ENCODE measurements at places on chromosomes 4 and X. TPM values are rescaled to one million over a fixed set of nuclear protein-coding genes. Genes with fewer than 3 reads are reported as not detected.
A peak's percentile ranks its signal among the peaks of the same experiment; 100 is the strongest.

GRCh38 chrX:71099736-71100135 is 4.1 kb downstream of the FOXO4 start:
- no peak for DNase-seq

- no peak for DNase-seq
These were observed 94.8 kb downstream of the RNF150 start for GRCh38 chr4:141038428-141038827.

- DNase-seq, result no peak
These were observed 34.5 kb upstream of the HGFAC start for GRCh38 chr4:3407171-3407771.

DNA sequence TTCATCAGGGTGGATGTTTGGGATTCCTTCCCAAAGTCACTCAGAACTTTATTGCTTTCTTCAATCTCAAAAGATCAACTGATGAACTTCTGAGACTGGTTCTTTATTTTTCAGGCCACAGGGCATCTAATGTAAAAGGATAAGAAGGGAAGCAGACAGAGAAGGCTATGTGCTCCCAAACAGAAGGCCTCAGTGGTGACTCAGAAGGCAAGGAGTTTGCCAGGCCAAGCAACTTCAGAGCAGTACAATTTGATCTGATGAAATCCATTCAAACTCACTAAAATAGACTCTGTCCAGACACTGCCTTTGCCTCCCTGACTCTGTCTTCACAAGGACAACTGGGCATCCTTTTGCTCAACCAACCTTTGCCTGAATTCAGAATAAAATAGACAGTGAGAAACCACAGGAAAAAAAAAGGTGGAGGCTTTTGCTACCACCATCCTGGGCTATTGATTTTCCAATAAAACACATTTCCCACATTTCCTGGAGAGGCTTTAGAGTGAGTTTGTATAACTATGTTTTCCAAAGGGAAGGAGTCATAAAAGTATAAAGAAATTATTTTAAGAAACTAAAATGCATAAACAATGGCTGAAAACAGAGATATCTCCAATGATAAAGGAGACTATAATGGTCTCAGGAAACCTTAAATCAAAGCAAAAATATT is 55.2 kb downstream of the ARHGEF6 start:
- DNase-seq, result no peak

- no peak for DNase-seq
These were observed 572.5 kb upstream of the AADAT start for GRCh38 chr4:170662250-170662649.

- no peak for DNase-seq
These were observed 1344.3 kb upstream of the ADGRL3 start for GRCh38 chr4:59855630-59856352.

GRCh38 chrX:101417981-101418841 is 10.2 kb downstream of the HNRNPH2 start:
- DNase-seq, result peak; percentile 74

DNA sequence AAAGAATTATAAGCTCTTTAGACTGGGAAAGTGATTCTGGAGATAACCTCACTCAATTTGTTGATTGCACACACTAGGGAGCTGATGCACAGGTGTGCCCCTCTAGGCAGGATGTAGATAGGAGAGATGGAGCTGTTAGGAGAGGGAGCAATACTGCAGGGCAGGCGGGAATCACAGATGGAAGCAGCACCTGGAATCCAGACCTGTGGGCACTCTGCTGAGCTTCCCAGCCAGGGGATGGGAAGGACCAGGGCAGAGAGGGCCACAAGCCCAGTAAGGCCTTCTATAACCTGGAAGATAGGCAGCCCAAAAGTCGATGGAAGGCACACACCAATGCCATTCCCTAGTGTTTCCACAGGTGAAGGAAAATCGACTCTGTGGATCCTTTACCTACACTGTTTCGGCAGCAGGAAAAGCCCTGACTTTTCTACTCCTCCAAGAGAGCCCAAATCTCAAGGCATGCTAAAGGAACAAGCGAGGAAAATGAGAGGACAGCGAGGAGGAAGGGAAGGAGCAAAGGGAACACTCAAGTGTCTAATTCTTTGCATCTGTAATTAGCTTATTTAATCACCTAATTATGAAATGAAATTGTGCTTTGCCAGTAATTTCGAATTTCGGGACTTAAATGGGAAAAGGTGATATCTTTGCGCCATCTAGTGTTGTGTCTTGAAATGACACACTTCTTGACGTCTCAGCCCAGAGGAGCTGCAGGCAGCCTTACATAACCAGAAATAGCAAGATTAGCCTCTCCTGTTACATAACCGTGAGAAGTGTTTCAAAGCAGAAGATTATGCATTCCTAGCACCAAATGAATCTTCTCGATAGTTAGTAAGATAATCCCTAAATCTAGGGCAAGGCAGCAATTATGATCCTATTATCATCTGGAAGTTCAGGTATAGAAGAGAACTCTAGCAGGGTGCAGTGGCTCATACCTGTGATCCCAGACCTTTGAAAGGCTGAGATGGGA is 31.0 kb upstream of the TLR3 start:
- DNase-seq, result peak; percentile 73

- DNase-seq, result no peak
These were observed 3.9 kb downstream of the TFDP3 start for GRCh38 chrX:133214301-133214700.

GRCh38 chr4:112290341-112290740 is 4.6 kb upstream of the TIFA start:
- DNase-seq, result no peak

DNA sequence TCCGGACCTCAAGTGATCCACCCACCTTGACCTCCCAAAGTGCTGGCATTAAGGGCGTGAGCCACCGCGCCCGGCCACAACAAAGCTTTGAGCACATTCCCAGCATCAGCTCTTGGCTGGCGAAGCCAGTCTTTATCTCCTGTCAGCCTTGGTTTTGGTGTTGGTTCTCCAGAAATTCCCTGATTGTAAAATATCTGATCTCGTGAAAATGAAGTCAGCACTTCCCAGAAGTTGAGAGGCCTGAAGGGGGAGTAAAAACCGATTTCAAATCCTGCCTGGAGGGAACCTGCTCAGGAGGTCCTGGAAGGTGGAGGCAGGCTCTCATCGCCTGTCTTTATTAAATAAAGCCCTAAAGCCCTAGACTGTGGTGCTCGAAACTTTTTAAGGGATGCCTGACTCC is 33.6 kb downstream of the PTTG2 start:
- DNase-seq, result no peak

DNA sequence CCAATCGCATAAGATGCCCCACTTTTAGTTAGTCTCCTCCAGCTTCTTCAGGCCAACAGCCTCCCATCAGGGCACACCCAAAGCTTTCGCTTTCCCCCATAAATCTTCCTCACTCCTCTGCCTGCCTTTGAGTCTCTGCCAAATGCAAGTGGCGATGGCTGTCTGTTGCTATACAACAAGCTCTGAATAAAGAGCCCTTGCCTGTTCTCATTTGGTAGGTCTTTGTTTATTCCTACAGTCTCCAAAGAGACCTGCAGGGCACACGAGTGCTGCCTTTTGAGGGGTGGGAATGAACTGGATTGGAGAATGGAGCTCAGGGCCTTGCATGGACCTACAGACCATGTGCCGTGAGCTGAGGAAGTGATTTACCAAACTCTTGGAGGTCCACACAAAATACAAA is 52.2 kb upstream of the SOD3 start:
- no peak for DNase-seq

GRCh38 chrX:2251211-2251610 is 249.6 kb downstream of the DHRSX start:
- DNase-seq, result no peak

DNA sequence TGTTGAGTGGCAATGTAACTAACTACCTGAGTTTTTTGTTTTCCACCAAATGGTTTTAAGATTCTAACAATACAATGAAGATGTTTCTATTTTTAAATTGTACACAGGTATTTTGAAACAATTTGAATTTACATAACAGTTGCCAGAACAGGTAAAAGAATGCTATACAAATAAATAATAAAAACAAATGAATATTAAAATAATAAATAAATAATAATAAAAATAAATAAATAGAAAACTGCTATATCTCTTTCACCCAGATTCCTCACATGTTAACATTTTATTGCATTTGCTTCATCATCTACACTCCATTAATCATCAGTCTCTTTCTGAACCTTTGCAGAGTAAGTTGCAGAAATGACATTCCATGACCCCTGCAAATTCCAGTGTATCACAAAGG is 32.3 kb upstream of the DSPP start:
- DNase-seq, result no peak

TXK gene
- 0.33 TPM for polyA plus RNA-seq

FRMD7 gene
- polyA plus RNA-seq, result not detected

RBM46 gene
- not detected for polyA plus RNA-seq

SLC6A8 gene
- 155 TPM for polyA plus RNA-seq

GAGE1 gene
- not detected for polyA plus RNA-seq

DCAF8L2 gene
- polyA plus RNA-seq, result not detected
